Cortex of kidney (tissue), 1 donor: ENCODE measurements at places on chromosomes 4 and X.

- no peak for DNase-seq
These were observed 85.1 kb upstream of the UCP1 start for GRCh38 chr4:140653718-140654494.

GRCh38 chr4:189845145-189845846 is 95.4 kb upstream of the FRG1 start:
- DNase-seq: no peak

GRCh38 chr4:149466446-149466845 is 349.2 kb downstream of the IQCM start:
- DNase-seq: no peak

DNA sequence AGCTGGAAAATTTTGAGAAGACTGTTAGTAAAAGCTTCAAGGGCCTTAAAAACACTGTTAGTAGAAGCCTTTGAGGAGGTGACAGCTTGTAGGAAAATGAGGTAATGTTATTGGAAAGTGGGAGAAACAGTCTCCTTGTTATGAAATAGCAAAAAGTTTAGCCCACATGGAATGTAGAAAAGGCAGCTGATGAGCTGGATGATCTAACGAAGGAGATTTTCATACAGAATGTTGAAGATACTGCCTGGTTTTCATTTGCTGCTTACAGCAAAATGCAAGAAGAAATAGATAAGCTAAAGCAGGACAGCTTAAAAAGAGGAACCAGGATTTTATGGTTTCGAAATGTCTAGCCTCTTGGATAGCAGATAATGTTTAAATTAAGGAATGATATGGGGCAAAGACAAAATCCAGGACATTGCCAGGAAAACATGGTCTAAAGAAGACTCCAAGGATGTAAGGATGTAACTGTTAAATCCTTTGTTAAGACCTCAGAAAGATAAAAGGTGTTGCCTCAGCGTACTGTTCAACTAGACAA is 10.2 kb upstream of the STBD1 start:
- DNase-seq: no peak

GRCh38 chrX:132292793-132293192 is 73.5 kb upstream of the RAP2C start:
- DNase-seq: no peak

- DNase-seq: no peak
These were observed 42.7 kb upstream of the CITED1 start for GRCh38 chrX:72348247-72348979.

GRCh38 chr4:26737385-26737784 is 123.3 kb upstream of the STIM2 start:
- no peak for DNase-seq
